ENCODE measurements at places on chromosomes 6 and 20. TPM values are rescaled to one million over a fixed set of nuclear protein-coding genes. Genes with fewer than 3 reads are reported as not detected.

The BPIFB3 gene
- not detected for polyA plus RNA-seq

The ZNF165 gene
- 8.9 TPM for polyA plus RNA-seq

The SEL1L2 gene
- polyA plus RNA-seq: not detected

The ARMC12 gene
- polyA plus RNA-seq: 0.94 TPM

The CDH4 gene
- 1.2 TPM for polyA plus RNA-seq

The APMAP gene
- polyA plus RNA-seq: 31.7 TPM

The VIP gene
- polyA plus RNA-seq: not detected
